Hindlimb muscle (tissue), 1 donor: ENCODE measurements at places on chromosomes 2 and 18. TPM values are rescaled to one million over a fixed set of nuclear protein-coding genes. Genes with fewer than 3 reads are reported as not detected.

Gene CDH20
- 1.1 TPM for polyA plus RNA-seq

Gene CABYR
- polyA plus RNA-seq, result 2.7 TPM

Gene HIBCH
- 28.4 TPM for polyA plus RNA-seq

Gene ZBTB7C
- polyA plus RNA-seq, result 5.8 TPM

Gene KCNG2
- 0.86 TPM for polyA plus RNA-seq

Gene IRS1
- polyA plus RNA-seq, result 18.1 TPM

Gene INO80D
- 8.0 TPM for polyA plus RNA-seq

Gene DCTN1
- 114 TPM for polyA plus RNA-seq

Gene KYNU
- polyA plus RNA-seq, result 0.76 TPM

Gene TSPYL6
- polyA plus RNA-seq, result not detected

Gene SNED1
- polyA plus RNA-seq, result 5.1 TPM

Gene SATB2
- polyA plus RNA-seq, result 3.4 TPM

Gene SKOR2
- polyA plus RNA-seq, result not detected

GRCh38 chr2:47321006-47321405 is 82.0 kb upstream of the MSH2 start:
- no peak for DNase-seq

DNA sequence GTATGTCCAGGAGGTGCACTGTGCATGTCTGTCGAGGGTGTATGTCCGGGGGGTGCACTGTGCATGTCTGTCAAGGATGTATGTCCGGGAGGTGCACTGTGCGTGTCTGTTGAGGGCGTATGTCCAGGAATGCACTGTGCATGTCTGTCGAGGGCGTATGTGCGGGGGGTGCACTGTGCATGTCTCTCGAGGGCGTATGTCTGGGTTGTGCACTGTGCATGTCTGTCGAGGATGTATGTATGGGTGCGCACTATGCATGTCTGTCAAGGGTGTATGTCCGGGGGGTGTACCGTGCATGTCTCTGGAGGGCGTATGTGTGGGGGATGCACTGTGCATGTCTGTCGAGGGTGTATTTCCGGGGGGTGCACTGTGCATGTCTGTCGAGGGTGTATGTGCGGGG is 249.3 kb upstream of the MYT1L start:
- no peak for DNase-seq

DNA sequence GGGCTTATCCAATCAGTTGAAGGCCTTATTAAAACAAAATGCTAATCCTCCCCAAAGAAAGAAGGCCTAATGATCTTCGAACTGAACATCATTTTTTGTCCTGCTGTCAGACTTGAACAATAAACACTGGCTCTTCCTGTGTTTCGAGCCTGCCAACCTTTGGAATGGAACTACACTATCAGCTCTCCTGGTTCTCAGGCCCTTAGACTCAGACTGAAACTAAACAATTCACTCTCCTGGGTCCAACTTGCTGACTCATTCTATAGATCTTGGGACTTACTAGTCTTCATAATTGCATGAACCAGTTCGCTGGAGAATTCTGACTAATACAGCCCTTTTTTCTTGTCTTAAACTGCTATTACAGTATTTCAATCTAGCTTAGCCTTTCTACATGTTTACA is 235.2 kb downstream of the LNPK start:
- DNase-seq, result no peak

DNA sequence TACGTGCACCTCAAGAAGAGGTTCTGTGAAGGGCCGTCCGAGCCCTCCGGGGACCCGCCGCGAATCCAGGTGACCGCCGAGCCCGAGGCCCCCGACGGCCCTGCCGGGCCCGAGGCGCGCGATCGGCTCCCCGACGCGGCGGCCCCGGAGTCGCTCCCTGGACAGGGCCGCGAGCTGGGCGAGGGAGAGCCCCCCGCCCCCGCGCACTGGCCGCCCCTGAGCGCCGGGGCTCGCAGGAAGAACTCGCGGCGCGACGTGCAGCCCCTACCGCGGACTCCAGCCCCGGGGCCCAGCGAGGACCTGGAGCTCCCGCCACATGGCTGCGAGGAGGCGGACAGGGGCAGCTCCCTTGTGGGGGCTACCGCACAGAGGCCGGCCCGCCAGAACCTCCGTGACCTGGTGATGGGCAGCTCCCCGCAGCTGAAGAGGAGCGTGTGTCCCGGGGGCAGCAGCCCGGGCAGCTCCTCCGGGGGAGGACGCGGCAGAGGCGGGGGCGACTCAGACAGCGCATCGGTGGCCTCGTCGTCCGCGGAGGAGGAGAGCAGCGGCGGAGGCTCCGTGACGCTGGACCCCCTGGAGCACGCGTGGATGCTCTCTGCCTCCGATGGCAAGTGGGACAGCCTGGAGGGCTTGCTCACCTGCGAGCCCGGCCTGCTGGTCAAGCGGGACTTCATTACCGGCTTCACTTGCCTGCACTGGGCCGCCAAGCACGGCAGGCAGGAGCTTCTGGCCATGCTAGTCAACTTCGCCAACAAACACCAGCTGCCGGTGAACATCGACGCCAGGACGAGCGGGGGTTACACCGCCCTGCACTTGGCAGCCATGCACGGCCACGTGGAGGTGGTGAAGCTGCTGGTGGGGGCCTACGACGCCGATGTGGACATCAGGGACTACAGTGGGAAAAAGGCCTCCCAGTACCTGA is 812 bp downstream of the SOWAHC start:
- DNase-seq, result peak; percentile 43

GRCh38 chr2:227411990-227412350 is 24.2 kb upstream of the SCYGR1 start:
- no peak for DNase-seq

DNA sequence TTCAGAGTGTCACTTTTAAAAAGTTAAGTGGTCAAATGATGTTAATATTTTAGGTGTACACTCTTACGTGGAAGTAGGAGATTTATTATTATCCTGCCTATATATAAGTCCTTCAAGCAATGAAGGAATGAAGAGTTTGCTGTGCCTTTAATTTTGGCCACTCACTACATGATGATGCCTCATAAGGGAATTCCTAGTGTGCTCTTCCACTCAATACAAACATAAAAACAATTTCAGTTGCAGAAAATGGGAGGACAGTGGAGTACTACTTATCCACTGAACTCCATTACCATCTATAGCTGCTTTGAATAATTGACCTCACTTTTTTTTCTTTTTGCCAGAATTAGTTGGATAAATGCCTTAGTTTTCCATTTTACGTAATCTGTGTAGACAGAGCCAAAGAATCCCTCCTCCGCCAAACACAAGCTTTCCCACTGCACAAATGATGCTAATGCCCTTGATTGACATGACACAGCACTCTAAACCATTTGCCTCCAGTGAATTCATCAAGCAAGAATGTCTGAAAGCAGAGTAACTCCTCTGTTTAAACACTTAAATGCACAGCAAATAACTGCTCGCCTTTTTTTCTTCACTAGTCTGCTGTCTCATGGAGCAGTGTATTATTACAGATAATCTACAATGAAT is 751.1 kb upstream of the FANCL start:
- DNase-seq, result peak; percentile 53

DNA sequence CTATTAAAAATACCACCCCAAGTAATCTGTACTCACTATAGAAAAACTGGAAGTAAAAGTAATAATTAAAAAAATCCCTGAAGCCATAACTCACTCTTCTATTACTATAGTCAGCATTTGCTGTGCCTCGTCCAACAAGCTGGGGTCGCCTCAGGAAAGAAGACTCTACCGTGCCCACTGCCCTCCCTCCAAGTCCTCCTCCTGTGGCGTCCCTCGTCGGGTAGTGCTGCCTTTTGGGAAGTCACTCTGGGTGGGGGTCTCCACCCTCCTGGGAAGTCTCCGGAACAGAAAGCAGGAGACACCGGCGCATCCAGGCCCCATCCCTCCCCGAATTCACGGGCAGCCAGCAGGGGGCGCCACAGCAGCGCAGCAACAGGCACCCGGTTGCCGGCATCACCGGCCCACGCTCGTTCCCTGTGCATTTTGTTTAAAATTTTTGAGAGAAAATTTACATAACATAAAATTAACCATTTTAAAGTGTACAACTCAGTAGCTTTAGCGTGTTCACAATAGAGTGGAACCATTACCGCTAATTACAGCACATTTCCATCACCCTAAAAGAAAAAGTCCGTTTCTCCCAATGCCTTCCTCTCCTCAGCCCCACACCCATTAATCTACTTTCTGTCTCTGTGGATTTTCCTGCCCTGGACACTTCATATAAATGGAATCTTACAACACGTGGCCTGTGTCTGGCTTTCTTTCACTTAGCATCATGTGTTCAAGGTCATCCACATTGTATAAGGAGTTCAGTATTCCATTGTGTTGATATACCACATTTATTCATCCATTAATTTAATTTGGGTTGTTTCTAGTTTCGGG is 62.2 kb downstream of the ADNP2 start:
- DNase-seq, result peak; percentile 24

- no peak for DNase-seq
Measured at GRCh38 chr2:79428745-79429144, 84.1 kb upstream of the CTNNA2 start.

DNA sequence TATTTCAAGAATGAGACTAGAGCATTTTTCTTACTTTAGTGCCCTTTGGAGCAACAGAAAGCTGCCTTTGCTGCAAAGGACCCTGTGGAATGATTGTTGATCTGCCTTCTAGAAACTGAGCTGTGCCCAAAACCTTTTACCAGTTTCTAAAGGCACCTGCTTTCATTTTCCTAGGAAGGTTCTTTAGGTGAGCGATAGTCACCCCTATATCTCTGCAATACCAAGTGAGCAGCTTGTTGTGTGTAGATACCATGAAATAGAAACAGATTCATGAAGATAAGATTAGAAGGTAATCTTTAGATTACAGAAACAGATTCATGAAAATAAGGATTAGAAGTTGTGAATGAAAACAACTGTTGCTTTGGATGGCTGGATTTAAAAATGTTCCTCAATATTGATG is 202.3 kb downstream of the PLCL1 start:
- no peak for DNase-seq

- no peak for DNase-seq
Measured at GRCh38 chr18:10523544-10523943, 2.3 kb upstream of the NAPG start.

DNA sequence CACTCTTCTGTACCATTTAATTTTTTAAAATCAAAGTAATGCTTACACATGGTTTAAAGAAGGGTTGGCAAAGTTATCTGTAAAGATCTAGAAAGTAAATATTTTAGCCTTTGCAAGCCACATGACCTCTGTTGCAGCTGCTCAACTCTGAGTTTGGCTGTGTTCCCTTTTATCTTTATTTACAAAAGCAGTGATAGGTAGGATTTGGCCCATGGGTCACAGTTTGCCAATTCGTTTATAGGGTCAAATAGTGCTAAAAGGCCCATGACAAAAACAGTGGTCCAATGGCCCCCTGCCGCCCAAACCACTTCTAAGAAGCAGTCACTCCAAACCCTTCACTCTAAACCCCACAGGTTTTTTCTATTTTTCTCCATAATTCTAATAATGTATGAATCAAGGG is 124.8 kb downstream of the PARD3B start:
- no peak for DNase-seq

GRCh38 chr2:241390301-241391206 is 34.5 kb downstream of the FARP2 start:
- DNase-seq, result no peak

GRCh38 chr18:62425465-62426190 is 97.2 kb upstream of the ZCCHC2 start:
- DNase-seq, result peak; percentile 94

- DNase-seq, result peak; percentile 47
Measured at GRCh38 chr2:60516383-60516811, 37.1 kb downstream of the BCL11A start.

- DNase-seq, result no peak
Measured at GRCh38 chr2:105468582-105469042, 69.8 kb upstream of the FHL2 start.

GRCh38 chr18:23114911-23115310 is 20.4 kb upstream of the CABLES1 start:
- no peak for DNase-seq

DNA sequence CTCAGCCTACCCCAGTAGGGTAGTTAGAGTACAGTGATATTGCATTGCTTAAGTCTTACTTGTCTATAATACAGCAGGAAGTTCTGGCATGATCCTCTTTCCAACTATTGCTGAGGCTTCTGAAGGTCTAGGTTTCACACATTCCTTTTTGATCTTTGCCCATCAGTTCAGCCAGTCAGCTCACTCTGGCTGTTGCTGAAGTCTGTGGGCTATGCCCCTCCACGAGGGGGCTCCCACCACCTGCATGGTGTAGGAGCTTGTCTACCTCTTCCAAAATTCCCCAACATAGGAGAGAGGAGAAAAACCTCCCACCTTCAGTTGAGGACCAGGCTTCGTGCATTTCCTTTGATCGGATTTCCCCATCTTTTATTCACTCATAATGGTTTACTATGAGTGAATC is 26.3 kb downstream of the PROKR1 start:
- DNase-seq, result no peak

GRCh38 chr18:33600846-33601245 is 22.8 kb downstream of the ASXL3 start:
- DNase-seq, result no peak

GRCh38 chr2:158381205-158381604 is 75.3 kb downstream of the CCDC148 start:
- DNase-seq, result no peak

DNA sequence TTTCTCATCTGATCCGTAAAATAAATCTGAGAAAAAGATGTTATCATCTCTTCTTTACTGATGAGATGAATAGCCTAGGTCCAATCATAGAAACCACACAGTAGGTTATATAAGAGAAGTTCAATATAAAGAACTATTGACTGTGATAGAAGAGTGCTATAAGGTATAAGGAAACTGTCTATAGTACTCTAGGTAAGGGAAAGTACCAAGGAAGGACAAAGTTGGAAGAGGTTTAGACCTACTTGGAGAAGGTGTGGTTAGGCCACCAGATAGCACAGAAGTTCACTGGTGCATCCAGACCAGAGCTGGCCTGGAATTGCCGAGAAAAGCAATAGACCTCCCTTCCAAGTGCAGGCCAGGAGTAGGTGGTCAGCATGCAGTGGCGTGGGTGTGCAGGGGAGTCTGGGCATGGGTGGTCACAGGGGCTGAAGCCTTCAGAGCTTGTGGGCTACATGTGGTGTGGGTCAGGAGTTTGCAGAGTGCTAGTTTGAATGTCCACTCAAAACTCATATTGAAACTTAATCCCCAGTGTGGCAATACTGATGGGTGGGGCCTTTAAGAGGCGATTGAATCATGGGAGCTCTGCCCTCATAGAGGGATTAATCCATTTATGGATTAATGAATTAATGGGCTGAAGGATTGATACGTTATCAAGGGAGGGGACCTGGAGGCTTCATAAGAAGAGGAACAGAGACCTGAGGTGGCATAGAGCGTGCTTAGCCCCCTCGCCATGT is 86.3 kb downstream of the ALPK2 start:
- DNase-seq, result no peak

DNA sequence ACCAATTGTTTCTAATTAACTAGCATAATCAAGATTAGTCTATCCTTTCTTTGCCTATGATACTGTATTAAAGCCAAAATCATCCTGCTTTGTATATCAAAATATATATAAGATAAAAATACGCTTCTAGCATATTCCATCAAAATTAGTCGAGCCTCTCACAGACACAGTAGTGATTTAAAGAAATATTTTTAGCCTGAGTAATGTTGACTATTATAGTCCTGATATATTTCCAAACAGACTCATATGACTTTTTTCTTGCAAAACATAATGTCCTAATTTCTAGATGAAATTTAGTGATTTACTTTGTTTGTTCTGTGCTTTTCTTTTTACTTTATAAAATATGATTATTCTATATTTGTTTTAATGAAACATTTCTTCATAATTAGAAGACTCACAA is 30.9 kb downstream of the FAP start:
- no peak for DNase-seq

GRCh38 chr2:50335433-50335832 is 696.5 kb downstream of the NRXN1 start:
- DNase-seq, result no peak
